ENCODE measurements at places on chromosomes 3 and 15.

GRCh38 chr15:60464836-60465630 lies 13.9 kb downstream of the ICE2 start:
- DNase-seq = no peak

- DNase-seq = peak; percentile 17
These were observed 369.2 kb upstream of the IL12A start for GRCh38 chr3:159619341-159619885.

DNA sequence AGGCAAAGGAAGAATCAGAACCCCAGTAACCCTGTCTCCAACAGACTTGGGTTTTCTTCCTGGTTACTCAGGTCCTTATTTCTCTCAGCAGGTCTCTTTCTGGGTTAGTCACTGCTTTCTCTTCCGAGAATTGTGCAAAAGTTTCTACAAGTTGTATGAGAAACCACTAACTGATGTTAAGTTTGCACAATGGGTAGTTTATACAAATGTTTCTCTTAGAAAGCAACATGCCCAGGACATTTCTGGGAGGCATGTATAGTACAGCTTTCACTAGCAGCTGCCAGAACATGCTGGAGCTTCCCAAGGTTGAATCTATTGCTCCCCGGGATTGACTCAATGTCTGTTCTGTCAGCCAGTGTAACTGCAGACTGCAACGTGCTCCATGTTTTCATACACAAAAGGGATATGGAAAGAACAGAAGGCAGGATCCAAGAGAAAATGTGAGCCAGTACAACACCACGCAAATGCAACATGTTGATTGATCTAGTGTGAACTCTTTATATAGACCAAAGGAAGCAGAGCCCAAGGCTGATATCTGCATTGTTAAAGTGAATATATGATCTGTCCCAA lies 887.8 kb downstream of the MCTP2 start:
- no peak for DNase-seq

DNA sequence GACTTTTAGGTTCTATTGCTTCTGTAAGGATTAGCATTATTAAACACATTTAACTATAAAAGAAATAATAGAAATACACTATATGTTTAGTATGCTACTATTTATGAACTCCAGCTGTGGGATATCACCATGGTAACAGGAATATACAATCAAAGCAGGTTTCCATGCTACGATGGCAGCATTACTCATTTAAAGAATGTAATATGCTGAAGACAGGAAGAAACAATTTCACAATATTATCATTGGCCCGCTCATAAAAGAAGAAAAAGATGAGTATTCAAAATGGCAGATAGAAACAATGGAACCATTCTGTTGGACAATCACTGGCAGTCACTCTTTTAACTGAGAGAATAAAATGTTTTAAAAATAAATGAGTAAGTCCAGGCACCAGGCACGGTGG lies 153.4 kb downstream of the CBLB start:
- DNase-seq = peak; percentile 73

DNA sequence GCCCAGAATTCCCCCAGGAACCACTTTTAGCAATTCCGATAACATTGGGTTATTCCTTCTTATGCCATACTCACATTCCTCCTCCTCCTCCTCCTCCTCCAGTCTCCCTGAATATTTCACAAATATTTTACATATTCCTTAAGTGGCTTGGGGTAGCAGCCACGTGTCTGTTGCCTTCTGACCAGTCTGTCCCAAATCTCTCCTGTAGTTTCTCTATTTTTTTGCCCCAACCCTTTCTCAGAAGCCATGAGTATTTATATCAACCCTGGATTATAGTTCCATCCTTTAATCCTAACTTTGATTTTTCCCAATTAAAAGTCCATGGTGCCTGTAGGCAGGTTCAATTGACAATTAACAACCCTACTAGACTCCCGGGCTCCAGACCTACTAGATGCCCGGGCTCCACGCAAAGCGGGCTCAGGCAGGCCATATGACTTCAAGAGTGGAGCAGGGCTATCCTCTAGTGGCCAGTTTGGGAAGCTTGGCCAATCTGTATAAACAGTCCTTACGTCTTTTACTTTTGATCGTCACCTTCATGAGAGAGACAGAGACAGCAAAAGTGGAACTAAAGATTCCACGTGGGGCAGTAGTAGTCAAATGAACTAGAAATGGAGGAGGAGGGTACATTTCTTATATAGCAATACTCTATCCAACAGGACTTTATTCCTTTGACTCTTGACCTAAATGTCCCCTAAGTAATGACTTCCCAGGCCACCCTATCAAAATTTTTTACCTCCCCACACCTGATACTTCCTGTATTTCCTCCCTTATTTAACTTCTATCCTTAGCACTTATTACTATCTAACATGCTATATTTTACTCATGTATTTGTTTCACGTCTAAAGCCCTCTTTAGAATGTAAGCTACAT lies 69.7 kb downstream of the USF3 start:
- DNase-seq = peak; percentile 43

GRCh38 chr3:35120026-35120425 lies 519.3 kb upstream of the ARPP21 start:
- DNase-seq = no peak

DNA sequence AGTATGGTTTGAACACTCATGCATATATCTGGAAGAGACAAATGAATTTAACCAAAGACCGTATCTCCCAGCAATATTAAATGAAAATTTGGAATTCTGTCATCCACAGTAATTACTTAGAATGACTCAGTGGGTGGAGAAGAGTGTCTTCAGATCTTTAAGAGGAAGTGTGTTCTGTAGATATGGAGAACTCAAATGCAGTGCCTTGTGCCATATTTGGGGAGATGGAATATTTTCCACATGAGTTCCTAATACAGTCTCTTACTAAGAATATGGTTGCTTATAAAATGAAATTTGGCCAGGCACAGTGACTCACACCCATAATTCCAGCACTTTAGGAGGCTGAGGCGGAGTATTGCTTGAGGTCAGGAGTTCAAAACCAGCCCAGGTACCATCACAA lies 40.5 kb downstream of the ANO10 start:
- peak; percentile 69 for DNase-seq

DNA sequence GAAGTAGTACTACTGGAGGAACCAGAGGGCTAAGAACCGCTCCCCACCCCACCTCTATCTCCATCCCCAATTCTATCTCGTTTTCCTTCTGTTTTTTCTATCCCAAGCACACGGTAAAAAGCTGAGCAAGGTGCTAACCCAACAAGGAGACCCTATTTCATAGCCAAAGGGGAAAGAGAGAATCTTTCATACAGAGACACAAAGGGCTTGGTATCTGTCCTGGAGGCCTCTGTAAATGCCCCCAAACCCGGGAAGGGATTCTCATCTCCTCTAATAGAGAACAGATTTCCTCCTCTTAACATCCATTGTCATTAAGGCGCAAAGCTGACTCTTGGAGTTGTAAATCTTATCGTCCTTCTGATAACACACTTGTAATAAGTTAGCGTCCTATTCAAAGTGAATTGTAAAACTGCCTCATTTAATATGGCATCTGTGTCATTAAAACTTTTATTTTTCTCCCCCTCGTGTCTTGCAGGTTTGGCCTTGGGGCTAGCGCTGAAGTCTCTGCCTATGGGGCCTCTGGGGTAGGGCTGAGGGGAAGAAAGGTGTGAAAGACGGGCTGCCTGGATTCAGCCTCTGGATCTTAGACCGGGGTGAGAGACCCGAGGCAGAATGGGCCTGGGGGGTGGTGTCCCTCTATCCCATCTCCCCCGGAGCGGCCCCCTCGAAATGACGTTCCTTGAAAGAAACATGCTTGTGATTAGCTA lies 12.1 kb downstream of the NR2F2 start:
- DNase-seq = no peak

DNA sequence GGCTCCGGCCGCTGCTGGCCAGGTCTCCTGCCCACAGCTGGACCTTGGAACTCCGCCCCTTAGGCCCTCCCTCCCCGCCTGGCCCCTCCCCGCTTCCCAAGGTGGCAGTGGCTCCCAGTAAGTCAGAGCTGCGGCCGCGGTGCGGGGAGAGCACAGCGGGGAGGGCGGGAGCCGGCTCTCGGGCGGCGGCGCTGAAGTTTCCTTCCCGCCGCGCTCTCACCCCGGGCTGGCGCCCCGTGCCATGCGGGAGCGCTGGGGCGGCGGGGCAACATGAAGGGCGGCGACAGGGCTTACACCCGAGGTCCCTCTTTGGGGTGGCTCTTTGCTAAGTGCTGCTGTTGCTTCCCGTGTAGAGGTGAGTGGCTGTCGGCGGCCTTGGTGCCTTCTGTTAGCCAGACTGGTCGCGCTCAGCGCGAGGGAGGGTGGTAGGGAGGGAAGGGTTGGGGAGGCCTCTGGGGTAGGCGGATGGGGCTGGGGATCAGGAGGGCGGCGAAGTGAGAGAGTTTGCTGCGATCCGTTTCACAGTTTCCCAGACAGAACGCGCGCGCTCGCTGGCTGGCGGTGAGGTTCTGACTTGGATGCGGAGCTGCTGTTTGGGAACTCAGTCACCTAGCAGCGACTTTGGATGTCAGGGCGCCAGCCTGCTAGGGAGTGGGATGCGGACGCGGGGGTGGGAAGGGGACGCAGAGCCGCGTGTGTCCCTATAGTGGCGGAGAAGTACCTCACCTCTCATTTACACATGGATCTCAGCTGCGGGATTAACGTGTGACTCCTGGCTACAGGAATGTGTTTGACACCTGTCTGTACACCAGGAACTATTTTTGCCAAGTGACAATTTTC lies 145.5 kb upstream of the UMPS start:
- peak; percentile 33 for DNase-seq

GRCh38 chr3:57985176-57985983 lies 22.8 kb upstream of the FLNB start:
- DNase-seq = no peak

- DNase-seq = no peak
These were observed 765.1 kb downstream of the ROBO1 start for GRCh38 chr3:79002465-79003372.

- DNase-seq = peak; percentile 9
These were observed 16.0 kb downstream of the SLC22A14 start for GRCh38 chr3:38297947-38298711.

DNA sequence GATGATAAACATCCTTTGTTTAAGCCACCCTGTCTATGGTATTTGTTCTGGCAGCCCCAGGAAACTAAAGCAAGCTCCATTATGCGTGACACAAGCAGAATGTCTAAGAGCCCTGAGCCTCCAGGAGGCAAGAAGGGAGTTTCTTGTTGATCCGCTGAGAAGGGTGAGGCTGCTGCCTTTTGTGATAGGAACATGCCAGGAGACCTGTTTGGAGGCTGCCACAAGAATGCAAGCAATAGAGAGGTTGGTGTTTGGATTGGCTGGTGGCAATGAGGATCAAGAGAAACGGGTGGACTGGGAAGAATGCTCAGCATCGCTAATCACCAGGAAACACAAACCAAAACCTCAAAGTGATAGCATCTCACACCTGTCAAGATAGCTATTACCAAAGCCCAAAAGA lies 104.8 kb downstream of the ASB7 start:
- DNase-seq = no peak

- DNase-seq = no peak
These were observed 47.8 kb downstream of the TNFAIP8L3 start for GRCh38 chr15:51046799-51047449.

- DNase-seq = peak; percentile 11
These were observed 64.8 kb downstream of the SAMMSON start for GRCh38 chr3:70064194-70064779.

DNA sequence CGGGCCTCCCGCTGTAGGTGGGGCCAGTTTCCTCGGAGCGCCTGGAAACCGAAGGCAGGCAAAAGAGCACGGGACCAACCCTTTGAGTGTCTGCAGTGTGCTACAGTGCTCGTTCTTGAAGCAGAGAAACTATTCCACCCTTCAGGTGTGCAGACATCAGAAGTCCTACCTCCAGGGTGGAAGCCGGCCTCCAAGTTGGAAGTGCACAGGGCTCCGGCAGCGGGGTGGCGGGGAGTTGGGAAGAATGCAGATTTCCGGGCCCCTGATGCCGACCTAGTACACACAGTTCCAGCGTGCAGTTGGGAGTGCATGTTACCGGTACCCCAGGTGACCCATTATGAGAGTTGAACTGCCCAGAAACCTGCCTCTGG lies 3.0 kb downstream of the KLF13 start:
- DNase-seq = no peak

GRCh38 chr3:196695849-196696226 lies 16.2 kb downstream of the CEP19 start:
- no peak for DNase-seq

- DNase-seq = peak; percentile 38
These were observed 1.5 kb downstream of the MRPL46 start for GRCh38 chr15:88465633-88466224.

DNA sequence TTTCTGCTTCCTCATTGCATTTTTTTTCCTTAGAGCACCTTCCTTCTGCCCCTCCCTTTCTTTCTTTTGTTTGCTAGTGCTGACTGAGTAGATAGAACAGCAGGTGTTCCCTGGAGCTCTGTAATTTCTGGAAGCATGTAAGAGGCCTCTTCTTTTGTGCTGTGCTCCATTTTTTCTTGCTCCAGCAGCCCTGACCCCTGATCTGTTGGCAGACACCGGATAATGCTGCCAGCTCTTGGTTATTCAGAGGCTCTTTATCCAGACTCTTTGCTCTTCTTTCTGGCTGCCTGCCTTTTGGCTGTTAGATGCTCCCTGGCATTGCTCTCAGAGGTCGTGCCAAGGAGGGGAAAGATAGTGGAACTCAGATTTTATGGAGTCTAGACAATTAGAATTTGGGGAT lies 104.4 kb upstream of the RBMS3 start:
- DNase-seq = no peak

- no peak for DNase-seq
These were observed 1.2 kb upstream of the ICE2 start for GRCh38 chr15:60480149-60480548.

DNA sequence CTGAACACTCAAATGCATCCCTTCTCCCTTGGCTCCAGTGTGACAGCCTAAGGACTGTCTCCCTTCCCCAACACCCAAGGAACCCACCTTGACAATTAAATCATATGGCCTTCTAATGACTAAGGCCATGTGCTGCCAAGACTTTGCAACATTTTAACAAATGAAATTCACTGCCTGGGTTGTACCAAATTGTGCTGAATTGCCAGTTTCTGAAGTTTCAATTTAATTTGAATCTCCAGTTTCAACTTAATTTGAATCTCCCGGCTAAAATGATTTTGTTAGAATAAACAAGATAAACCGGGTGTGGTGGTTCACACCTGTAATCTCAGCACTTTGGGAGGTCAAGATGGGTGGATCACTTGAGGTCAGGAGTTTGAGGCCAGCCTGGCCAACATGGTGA lies 72.4 kb upstream of the RAP2B start:
- DNase-seq = no peak
